ENCODE measurements at places on chromosomes 12 and 14. TPM values are rescaled to one million over a fixed set of nuclear protein-coding genes. Genes with fewer than 3 reads are reported as not detected.

The NINJ2 gene
- 3.2 TPM for polyA plus RNA-seq

The KLRC2 gene
- polyA plus RNA-seq: not detected

GRCh38 chr14:72516936-72517700, 376.8 kb downstream of the DPF3 start:
- DNase-seq: peak; percentile 86

The LGR5 gene
- polyA plus RNA-seq: 2.4 TPM

- DNase-seq: no peak
Measured at GRCh38 chr14:77037938-77038568, 9.5 kb upstream of the IRF2BPL start.

DNA sequence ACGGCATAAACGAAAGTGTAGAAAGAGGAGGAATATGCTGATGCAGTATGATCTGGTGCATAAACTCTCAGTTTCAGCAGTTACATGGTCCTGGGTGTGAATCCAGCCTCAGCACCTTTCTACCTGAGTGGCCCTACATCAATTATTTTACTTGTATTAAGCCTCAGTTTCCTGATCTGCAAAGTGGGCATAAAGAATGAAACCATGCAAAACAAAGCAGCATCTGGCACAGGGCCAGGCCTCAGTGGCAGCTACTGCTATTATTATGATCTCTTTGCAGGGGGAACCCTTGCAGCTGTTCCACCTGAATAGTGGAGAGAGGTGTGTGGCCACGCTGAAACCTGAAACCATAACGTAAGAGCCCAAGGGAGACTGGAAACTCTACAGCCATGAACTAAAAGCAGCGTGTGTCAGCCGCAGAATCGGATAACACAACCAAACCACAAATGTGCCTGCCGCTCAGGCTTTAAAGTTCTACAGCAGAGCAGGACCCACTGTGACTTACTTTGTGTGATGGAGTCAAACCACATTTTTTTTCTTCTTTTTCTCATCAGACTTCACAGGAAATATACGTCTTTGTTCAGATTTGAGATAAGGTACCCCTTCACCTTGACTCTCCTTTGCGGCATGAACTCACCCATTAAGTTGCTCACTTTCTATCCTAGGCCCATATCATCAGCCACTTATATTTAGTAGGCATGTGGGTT, 29.2 kb upstream of the FOS start:
- no peak for DNase-seq

GRCh38 chr14:38125481-38126037, 82.1 kb upstream of the SSTR1 start:
- no peak for DNase-seq

GRCh38 chr14:39025250-39025809, 77.7 kb downstream of the SEC23A start:
- DNase-seq: no peak

GRCh38 chr12:117053597-117054201, 45.5 kb downstream of the TESC start:
- DNase-seq: no peak

- peak; percentile 4 for DNase-seq
Measured at GRCh38 chr12:30753233-30753632, 1.5 kb downstream of the CAPRIN2 start.

- DNase-seq: no peak
Measured at GRCh38 chr12:122474324-122474716, 26.4 kb downstream of the ZCCHC8 start.

DNA sequence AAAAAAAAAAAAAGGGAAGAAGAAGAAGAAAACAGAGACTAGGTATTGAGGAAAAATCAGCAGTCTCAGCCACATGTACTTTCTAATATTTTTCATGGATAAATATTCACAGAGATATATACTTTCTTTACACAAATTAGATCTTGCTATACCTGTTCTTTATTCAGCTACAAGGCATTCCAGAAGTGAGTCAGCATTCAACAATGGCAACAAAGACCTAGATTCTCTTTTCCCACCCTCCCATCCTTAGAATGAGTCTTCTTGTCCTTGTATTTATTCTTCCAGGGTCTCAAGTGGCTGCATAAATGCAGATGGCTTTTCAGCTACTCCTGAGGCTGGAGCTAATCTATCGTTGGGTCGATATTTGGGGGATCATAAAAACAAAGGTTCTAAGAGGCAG, 93.0 kb downstream of the NT5DC3 start:
- no peak for DNase-seq

The PPP4R3A gene
- 69.7 TPM for polyA plus RNA-seq

DNA sequence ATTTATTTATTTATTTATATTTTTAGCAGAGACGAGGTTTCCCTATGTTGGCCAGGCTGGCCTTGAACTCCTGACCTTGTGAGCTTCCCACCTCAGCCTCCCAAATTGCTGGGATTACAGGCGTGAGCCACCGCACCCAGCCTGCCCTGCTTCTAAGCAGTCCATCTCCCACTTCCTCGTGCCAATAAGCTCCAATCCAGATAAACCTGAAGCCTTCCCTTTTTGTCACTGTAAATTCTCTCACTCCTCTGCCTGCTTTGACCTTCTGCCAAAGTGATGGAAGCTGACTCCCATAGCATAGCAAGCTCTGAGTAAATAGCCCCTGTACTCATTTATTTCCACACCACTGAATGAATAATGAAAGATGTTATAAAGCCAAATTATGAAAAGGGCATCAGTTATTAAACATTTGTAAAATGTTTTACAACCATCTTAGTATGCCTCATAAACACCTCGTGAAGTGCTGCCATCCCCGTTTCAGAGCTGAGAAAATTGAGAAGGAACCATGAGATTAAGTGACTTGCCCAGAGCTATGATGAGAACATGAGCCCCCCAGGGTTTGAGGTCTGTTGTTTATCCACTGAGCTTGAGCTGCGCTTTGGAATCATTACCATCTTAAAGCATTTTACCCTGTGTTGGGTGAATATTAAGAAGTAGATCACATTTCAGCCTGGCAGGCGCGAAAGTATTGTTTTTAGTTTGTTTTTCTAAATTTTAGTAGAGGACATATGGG, 30.4 kb downstream of the MANSC1 start:
- peak; percentile 35 for DNase-seq

The CIROP gene
- polyA plus RNA-seq: not detected

GRCh38 chr12:50695961-50696360, 67.9 kb upstream of the ATF1 start:
- no peak for DNase-seq

DNA sequence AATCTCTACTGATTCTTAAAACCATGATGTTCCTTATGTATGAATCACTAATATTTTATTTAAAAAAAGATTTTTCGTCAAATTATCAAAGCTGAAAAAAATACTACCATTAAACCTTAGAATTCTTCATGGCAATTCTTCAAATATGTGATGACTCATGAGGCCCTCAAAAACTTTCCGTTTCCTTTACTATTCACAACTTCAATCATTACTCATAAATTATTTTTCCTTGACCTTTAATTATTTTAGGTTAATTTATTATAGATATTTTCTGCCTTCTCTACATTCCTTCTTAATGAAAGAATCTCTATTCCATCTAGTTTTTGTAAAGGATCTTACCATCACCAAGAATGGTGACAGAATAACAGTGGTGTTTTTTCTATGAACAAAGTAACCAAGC, 162.1 kb upstream of the SOX5 start:
- DNase-seq: no peak

GRCh38 chr12:105522166-105522825, 191.8 kb downstream of the C12orf75 start:
- DNase-seq: no peak

GRCh38 chr12:23290627-23291330, 658.7 kb downstream of the SOX5 start:
- DNase-seq: no peak

DNA sequence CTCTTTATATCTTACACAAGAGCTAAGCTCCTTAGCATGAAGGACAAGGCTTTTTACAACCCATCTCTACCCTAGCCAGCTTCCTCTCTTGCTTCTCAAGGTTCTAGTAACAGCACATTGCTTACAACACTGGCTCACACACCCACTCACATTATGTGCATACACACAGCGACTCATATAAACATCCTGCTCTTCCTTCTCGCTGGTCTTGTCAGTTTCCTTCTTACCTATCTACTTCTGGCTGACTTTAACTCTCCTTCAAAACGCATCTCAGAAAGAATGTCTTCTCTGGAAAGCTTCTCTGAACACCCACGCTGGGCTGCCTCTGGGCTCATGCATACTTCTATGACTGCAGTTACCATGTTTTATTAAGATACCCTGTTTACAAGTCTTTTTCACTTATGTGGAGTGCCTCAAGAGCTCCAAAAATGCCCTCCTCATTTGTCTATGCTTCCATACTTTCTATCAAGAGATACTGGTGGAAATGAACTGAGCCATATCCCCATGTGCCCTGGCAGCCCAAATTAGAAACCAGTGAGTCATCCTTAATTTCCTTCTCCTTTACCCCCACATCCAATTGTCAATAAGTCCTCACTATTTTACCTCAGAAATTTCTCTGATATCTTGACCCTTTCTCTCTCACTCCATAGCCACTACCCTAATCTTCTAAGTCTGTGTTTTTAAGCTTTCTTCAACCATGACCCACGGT, 126.9 kb upstream of the KRAS start:
- DNase-seq: no peak

DNA sequence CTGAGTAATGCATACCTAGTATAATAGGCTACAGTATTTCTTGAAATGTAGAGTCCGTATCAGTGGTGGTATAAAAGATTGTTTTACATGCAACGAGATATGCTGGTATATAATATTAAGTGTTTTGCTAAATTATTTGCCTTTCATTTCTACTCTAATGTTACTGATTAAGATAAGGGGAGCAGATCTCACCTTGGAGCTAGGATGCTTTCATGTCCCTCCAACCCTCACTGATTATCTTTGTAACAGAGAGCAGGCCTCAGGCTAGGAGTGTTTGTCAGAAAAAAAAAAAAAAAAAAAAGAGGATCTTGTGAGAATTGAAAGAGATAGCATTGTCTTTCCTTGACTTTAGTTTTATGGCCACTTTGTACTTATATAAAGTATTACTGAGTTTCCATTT, 92.6 kb downstream of the PDE3A start:
- no peak for DNase-seq

- DNase-seq: no peak
Measured at GRCh38 chr12:124007826-124008570, 35.0 kb downstream of the ZNF664 start.

The RD3L gene
- not detected for polyA plus RNA-seq

DNA sequence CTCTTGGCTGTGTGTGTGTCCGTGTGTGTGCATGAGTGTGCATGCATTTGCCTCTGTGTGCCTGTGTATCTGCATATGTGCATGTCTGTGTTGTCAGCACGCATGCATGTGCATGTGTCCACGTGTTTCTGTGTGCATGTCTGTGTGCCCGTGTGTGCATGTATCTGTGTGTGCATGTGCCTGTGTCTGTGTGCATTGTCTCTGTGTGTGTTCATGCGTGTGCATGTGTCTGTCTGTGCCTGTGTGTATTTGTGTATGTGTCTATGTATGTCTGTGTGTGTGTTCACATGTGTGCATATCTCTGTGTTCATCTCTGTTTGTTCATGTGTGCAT, 1.1 kb upstream of the GALNT9 start:
- DNase-seq: no peak

DNA sequence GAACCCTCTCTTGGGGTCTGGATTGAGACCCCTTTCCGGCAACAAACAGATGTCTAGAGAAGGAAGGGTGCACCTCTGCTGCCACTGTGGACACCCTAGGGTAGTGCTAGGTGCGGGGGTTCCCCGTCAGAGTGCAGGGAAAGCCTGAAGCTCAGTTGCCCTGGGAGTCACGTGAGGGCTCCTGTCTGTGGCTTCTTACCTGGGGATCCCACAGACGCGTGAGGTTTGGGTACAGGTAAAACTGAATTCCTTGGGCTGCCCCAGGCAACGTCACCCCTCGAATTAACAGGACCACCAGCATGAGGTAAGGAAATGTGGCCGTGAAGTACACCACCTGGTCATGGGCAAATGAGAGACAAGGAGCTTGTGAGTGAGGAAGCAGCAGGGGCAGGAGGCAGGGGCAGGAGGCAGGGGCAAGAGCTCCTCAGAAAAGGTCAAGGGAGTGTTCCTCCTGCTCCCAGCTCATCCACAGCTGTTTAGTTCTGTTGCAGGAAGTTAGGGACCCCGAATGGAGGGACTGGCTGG, 21.0 kb upstream of the SLC6A12 start:
- no peak for DNase-seq

The PLEKHA5 gene
- 15.1 TPM for polyA plus RNA-seq

DNA sequence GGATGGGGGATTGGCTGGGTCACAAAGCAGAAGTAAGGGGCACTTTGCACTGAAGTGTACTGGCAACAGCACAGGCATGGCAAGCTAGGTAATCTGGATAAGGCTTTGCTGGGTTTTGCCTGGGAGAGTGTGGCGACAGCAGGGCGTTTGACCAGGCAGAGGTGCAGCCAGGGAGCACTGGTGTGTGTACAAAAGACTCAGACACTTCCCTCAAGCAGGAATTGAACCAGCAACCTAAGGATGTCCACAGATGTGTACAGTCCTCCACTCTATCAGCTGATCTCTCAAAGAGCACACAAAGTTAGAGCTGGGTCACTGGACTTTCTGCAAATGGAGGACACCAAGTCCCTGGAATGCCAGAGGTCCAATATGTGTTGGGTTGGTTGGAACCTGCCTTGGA, 15.4 kb upstream of the RNASE4 start:
- no peak for DNase-seq

DNA sequence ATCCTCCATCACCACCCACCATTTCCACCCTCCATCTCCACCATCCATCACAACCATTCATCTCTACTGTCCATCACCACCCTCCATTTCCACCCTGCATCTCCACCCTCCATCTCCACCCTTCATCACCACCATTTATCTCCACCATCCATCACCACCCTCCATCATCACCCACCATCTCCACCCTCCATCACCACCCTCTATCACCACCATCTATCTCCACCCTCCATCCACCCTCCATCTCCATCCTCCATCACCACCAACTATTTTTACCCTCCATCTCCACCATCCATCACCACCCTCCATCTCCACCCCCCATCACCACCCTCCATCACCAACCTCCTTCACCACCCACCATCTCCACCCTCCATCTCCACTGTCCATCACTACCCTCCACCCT, 4.7 kb upstream of the CEP170B start:
- no peak for DNase-seq

GRCh38 chr12:1812650-1813302, 7.6 kb upstream of the LRTM2 start:
- DNase-seq: no peak

The FAM181A gene
- not detected for polyA plus RNA-seq

DNA sequence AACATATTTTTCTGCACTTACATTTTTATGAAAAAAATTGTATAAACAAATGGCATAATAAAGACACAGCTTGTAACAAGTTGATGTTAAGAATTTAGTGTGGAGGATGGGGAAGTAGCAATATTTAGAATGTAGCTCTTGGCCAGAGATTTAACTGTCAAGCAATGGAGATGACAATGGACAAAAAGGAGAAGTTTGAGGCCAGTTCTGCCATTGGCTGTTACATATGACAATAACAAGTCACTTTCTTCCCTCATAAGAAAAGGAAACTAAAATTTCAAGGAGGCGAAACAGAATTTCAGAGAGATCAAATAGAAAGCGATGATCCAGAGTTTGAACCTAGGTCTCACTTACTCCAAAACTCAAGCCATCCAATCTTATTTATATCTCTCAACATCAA, 122.8 kb upstream of the CCDC175 start:
- no peak for DNase-seq

- DNase-seq: no peak
Measured at GRCh38 chr12:109948368-109948767, 47.8 kb downstream of the GIT2 start.
